ENCODE measurements at places on chromosomes 12 and 14.

DNA sequence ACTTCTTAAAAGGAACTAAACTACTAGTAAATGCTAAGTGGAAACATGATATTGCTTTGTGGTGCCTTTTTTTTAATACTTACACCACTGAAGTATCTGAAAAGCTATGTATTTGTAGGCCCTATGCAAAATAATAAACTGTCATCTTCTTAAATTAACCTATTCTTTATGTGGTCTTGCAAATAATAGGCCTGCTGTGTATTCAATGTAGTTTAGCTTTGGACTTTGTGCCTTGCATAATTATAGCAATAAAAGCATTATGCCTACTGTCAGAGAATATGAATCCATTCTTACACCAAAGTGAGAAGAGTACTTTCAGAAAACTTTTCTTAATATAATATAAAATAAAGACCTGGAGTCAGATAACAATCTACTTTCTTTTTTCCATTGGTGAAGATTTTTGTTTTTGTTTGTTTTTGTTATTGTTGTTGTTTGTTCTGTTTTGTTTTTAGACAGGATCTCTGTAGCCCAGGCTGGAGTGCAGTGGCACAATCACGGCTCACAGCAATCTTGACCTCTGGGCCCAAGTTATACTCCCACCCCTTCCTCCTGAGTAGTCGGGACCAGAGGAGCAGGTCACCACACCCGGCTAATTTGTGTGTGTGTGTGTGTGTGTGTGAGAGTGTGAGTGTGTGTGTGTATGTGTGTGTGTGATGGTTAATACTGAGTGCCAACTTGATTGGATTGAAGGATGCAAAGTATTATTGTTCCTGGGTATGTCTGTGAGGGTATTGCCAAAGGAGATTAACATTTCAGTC, 213.8 kb downstream of the SLC6A15 start:
- no peak for DNase-seq

GRCh38 chr12:1117371-1117770, 126.3 kb downstream of the ERC1 start:
- DNase-seq, result no peak

- DNase-seq, result no peak
These were observed 43.0 kb downstream of the LRIG3 start for GRCh38 chr12:58877243-58877743.

DNA sequence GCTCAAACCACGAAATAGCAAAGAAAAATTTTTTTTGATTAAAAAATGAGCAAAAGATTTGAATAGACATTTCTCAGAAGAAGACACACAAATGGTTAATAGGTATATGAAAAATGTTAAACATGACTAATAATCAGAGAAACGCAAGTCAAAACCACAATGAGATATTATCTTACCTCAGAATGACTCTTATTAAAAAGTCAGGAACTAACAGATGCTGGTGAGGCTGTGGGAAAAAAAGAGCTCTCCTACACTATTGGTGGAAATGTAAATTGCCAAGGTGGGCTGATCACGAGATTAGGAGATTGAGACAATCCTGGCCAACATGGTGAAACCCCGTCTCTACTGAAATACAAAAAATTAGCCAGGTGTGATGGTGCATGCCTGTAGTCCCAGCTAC, 315.5 kb upstream of the FLRT2 start:
- no peak for DNase-seq

DNA sequence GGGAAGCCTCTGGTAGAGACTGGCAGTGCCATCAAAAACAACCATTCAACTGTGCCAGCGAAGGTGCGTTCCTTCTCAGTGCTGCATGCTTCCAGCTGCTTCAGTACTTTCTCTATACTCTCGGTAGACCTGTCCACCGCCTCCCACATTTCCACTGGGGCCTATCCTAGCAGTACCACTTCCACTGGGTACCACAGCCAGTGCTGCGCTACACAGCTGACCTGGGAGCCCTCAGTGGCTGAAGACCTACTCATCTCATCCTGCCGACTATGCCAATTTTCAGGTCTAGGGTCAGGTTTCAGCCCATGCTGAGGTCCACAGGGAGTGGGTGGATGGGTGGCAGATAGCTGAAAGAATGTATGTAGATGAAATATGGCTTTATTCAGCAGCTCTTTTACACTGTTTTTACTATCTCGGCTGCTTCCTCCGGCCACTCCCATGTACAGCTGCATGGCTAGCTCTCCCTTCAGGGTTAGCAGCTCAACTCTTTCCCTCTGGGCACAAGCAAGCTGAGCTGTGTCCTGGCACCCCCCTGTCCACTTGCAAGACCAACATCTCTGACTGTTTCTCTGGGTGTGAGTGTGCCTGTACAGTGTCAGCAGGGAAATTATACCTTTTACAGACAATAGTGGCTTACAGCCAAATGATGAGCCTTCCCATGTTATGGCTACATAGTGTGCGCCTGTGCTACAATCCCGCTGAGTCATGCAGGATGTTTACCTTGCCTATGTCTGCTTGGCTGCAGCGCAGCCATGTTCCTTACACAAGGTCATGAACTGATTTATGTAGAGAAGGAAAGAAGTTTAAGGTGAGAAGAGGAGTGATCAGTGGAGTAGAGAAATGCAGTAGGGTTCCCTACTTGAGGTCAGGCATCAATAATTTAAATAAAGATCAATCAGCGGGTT, 125.7 kb upstream of the DDHD1 start:
- no peak for DNase-seq

- no peak for DNase-seq
These were observed 5.7 kb downstream of the RAB35 start for GRCh38 chr12:120110550-120111501.

GRCh38 chr14:36626151-36626550, 35.5 kb upstream of the PAX9 start:
- no peak for DNase-seq

DNA sequence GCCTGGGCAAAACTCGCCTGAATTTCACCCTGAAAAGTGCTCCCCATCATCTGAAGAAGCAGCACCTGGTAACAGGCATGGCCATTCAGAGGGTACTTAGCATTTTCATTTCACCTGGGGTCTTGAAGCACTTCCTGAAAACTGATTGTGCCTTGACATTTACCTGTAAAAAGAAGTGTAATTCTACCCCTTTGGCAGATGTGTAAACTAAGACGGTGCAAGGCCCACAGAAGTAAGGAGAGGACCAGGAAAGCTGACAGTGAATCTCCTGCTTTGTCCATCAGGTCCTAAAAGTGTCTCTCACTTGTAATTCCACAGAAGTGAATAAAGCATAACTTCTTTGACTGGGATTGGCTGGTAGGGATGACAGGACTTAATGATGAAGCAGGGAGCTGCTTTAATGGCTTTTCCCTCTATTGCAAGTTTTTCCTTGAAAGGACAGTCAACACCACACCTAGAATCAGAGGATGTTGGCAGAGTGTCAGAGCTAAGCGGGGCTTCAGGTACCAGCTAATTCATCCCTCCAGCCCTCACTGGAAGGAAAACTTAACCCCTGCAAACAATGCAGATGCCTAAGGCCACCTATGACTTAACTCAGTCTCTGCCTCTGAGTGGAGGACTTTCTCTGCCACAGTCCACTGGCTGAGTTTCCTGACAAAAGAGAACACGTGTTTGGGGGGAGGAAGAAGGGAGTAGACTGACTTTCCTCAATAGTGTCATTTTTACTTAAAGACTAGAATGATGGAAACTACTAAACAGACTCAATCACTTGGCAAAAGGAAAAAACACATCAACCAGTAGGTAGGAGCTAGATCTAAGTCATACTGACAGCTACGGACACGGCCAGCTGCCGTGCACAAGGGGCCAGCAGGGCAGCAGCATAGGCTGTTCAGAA, 74.7 kb downstream of the NUAK1 start:
- DNase-seq, result no peak

Data from stimulated activated CD4-positive, alpha-beta T cell treated with anti-CD3 and anti-CD28 coated beads, TNF-alpha, amount 100 ng/mL, for 4 hours (primary cell).